ENCODE measurements at places on chromosomes 7 and 10.

DNA sequence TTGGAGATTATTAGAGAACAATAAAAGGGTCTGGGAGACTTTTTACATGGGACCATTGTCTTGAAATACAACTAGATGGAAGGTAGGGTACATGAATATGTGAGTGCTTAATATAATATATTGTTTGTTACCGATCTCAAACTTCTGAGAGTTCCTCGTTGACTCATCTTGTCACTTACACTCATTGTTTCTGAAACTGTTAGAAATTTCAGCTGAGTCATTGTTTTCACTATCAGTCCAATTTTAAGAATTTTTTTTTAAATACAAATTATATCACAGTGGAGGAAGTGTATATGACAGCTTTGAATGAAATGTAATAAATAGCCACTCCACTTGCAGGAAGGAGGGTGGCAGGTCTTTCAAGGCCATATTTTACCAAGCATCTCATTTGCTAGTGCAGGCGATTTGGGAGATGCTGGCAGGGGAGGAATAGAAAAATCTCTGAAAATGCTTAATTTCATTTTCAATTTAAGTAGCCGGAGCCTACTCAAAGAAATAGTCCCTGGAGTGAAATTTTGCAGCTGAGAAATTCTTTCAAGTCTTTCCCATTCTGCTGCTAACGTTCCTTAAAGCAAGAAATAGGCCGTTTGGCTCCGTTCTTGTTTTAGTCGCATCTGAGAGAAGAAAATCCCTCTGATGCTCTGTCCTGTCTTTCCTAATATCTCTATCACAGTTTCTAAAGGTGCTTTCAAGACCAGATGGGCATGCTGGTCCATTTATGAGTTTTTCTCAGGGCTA is 1404.2 kb upstream of the CELF2 start:
- DNase-seq, result no peak

GRCh38 chr10:9214618-9215017 is 1160.1 kb downstream of the GATA3 start:
- no peak for DNase-seq

DNA sequence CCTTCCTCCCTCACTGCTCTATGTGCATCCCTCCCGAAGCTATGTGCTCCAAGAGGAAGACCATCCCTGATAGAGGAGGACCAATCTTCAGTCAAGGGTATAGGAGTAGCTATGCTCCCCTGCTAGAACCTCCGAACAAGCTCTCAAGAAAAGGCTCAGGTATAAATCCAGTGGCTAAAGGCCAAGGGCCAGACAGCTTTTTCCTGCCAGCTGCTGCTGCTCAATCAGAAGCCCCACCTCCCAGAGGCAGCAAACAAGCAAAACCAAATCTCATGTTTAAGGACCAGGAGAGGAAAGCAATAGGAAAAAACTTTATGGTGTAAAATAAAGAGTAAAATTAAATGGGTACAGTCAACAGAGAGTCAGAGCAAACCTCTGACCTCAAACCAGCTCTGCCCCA is 187.2 kb downstream of the FGFR2 start:
- no peak for DNase-seq

DNA sequence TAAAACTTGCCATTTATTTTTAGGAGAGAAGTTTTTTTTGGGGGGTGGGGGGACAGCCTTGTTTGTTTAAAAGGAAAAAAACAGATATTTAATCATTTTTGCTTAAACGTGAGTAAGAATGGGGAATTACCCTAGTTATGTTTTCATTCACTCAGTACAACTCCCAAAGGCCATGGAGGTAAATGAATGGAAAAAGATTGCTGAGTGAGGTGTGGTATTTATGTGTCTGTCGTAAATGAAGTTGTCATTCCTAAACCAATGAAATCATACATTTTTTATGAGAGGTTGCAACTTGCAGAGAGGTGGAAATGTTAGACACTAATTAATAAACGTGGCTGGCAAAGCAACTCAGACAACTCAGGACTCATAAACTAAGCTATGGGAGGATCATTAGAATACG is 218.1 kb downstream of the CELF2 start:
- DNase-seq, result no peak

DNA sequence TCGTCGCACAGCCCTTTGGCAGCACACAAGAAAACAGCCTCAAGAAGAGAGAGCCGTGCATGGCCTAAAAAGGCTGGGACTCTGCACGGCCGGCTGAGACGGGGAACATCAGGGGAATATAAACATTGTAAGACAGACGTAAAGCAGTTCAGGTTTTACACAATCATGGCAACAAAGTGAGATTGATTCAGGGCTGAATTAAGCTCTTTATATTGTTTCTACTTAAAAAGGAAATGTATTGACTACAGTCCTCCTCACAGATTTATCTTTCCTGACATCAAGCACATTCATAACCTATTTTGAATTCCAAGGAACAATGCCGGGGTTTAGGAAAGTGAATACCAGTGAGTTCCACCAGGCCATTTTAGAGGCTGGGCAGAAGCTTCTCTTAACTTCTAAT is 25.2 kb downstream of the SORBS1 start:
- DNase-seq, result no peak

GRCh38 chr10:71075086-71075758 is 137.1 kb upstream of the UNC5B start:
- no peak for DNase-seq

GRCh38 chr10:93073539-93074146 is at the start of gene CYP26A1:
CYP26A1 (plus strand) TSS chr10:93073893; CDS start chr10:93073935, 42 bp downstream.
- DNase-seq, result peak; percentile 61

DNA sequence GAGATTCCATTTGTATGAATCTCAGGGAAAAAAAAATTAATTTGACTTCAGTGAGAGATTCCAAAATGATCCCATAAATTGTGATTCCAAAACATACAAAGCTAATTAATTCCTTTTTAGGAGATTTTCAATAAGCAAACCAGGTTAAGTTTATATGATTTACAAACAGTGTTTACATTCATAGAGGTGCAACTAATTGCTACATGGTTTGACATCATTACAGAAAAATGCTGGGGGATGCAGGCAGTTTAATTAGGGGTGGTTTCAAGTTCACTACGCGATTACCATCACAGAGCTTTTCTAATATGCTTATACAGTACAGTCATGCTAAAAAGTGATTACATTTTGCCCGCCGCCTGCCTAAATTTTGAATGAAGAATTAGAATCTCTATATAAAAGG is 143.2 kb upstream of the MGMT start:
- DNase-seq, result no peak

- DNase-seq, result peak; percentile 93
These were observed at the start of gene AKR1B1 for GRCh38 chr7:134458806-134459698. AKR1B1 (minus strand) TSS chr7:134459100; CDS start chr7:134459062, 38 bp downstream.

GRCh38 chr10:12800302-12800701 is 201.2 kb downstream of the CCDC3 start:
- DNase-seq, result no peak

GRCh38 chr10:109956454-109957091 is 33.3 kb upstream of the XPNPEP1 start:
- no peak for DNase-seq

DNA sequence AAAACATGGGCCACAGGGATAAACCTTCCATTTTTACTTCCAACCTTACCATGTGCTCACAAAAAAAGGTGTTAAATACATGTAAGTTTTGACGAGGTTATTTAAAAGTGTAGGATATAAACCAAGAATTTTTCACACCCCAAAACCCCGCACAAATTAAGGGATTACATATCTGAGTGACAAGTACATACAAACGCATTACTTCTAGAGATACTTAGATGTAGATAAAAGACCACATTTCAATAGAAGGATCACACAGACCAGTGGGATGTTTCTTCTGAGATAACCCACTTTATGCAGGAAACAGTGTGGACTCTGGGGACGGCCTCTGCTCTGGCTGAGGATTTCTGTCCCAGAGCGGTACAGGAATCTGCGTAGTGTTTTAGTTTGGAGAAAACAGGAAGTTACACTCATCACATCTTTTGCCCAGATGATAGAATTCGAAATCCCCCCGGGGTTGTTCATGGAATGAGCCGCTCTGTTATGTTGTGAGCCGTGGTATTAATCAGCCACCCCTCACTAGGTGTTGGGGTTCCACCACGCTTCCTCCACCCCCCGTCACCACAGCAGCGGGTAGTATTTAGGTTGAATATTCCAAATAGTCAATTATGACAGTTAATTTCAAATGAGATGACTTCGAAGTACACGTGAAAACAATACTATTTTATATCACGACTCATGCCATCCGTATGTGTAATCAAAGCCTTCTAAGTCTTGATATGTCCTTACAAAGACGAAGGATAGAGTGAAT is 1.3 kb upstream of the CUL1 start:
- peak; percentile 77 for DNase-seq

GRCh38 chr7:37320848-37321468 is 127.7 kb downstream of the ELMO1 start:
- no peak for DNase-seq

GRCh38 chr7:27994639-27995038 is 186.0 kb downstream of the JAZF1 start:
- DNase-seq, result no peak

- DNase-seq, result no peak
These were observed 244.2 kb upstream of the YAE1 start for GRCh38 chr7:39321909-39322498.

DNA sequence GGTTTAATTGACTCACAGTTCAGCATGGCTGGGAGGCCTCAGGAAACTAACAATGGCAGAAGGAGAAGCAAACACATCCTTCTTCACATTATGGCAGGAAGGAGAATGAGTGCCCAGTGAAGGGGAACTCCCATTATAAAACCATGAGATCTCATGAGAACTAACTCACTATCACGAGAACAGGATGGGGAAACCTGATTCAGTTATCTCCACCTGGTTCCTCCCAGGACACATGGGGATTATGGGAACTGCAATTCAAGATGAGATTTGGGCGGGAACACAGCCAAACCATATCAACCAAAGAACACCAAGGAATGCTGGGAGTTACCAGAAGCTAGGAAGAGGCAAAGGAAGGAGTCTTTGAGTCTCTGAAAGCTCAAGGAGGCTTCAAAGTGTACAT is 94.3 kb downstream of the IPMK start:
- DNase-seq, result no peak

- DNase-seq, result no peak
These were observed 63.3 kb upstream of the PRSS1 start for GRCh38 chr7:142685877-142686508.

- no peak for DNase-seq
These were observed 204.6 kb downstream of the GRID1 start for GRCh38 chr10:86162036-86162435.

DNA sequence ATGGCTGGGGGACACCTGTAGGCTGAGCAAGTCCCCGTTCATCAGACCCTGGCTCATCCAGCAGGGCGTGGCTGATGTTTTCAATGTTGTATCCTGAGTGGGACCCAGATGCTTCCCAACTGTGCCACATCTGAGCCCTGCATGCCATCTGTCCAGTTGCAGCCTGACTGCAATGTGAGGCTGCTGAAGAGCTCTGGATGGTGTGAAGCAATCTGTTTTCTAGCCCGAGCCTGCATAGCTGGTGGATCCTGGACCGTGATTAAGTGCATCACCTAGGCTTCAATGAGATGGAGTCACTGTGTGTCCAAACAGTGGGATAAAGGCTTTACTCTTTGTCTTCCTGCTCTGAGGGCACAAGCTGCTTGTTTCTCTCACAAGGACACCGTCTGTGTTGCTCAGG is 99.8 kb downstream of the TCF7L2 start:
- DNase-seq, result no peak

DNA sequence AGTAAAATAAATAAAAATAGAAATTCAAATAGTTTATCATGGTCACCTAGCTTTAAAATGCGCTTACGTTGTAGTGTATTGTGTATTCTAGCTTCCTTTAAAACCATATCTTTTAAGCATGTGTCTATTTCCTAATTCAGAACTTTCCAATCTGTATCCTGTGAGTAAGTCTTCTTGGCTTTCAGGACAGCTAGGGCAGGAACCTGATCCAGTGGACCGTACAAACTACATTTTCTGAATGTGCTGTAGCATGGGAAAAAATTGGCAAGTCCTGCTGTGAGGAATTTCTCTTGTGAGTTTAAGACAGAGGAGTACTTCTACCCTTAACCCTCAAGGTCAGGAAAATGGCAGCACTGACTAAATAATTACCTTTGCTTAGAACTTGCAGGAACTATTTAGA is 12.1 kb downstream of the OPN1SW start:
- DNase-seq, result no peak

DNA sequence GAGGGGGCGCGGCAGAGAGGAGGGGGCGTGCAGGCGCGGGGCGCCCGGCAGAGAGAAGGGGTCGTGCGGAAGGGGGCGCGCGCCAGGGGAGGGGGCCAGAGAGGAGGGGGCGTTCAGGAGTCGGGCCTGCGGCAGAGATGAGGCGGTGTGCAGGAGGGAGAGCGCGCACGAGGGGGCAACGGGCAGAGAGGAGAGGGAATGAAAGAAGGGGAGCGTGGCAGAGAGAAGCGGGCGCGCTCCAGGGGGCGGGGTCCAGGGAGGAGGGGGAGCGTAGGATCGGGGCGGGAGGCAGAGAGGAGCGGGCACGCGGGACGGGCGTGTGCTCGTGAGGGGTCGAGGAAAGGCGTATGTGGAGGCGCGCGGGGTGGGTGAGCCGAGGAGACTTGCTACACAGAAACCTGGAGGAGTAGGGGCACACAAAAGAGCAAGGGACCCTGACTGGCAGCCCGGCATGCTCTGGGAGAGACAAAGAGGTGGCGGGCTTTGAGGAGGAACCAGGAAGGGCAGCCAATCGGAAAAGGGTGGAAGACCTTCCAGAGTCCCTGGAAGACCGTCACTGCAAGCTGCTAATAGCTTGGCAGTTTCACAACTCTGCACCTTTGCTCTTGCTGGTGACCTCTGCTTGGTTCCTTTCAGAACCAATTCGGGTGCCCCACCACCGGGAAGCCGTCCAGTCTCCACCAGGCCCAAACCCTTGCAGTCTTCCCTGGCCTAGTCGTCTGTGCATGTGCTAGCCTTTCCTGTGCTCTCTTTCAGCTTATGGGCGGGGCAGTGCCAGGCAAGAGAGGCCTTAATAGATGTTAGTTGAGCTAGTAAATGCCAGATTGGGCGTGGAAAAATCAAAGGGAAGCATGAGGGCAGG is 639 bp downstream of the DYDC2 start:
- no peak for DNase-seq

- peak; percentile 10 for DNase-seq
These were observed 50.9 kb upstream of the LEP start for GRCh38 chr7:128190051-128190647.

- DNase-seq, result no peak
These were observed 243.0 kb upstream of the GLI3 start for GRCh38 chr7:42479816-42480633.

GRCh38 chr7:85111761-85112160 is 75.1 kb downstream of the SEMA3D start:
- no peak for DNase-seq

GRCh38 chr10:73591935-73592699 is 975 bp upstream of the USP54 start:
- no peak for DNase-seq

DNA sequence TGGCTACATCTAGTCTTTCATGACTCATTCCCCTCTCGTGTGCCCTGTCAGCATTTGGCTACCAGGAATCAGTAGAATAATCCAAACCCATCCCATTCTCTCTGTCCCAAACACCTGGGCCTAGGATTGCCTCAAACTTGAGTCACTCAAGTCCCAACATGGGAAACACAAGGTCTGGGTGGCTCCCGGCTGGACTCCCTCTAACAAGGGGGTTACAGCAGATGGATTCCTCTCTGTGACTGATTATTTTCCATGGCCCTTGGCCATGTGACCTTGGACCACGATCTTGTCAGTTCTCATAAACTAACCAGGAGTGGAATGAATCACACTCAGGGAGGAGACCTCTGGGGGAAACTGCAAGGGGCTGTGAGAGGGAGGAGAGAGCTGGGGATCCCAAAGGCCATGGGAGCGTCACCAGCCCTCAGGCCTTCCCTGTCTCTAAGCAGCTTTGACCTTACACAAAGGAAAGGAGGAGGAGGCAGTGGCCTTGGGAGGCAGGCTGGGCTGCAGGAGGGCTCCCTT is 533.1 kb downstream of the KCNMA1 start:
- DNase-seq, result no peak

All from activated CD8-positive, alpha-beta memory T cell treated with anti-CD3 and anti-CD28 coated beads, Interleukin-2, amount 50 U/mL, for 48 hours (primary cell).